ENCODE measurements at places on chromosomes 13 and 19. TPM values are rescaled to one million over a fixed set of nuclear protein-coding genes. Genes with fewer than 3 reads are reported as not detected.

The KLF5 gene
- 1.0 TPM for total RNA-seq

The CGB8 gene
- not detected for total RNA-seq

The PRKCG gene
- total RNA-seq, result 0.17 TPM

The LRRC63 gene
- total RNA-seq, result 0.64 TPM

The GGN gene
- not detected for total RNA-seq

DNA sequence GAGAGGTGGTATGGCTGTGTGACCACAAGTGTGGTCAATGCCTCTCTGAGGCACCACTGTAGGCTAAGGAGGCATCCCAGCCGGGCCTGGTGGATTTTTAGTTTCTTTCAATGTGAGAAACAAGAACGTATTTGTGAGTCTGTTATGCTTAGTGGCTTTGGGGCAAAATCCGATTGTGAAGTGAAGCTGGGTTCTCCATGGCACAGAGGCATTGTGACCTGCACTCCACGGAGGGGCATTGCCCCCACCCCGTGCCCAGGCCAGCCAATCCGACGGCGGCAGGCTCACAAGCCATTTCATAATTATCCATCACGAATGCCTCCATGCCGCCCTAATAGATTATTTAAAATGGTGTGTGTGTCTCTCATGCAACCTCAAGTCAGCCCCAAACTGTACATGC, 151.6 kb downstream of the ZNF536 start:
- DNase-seq, result no peak
- no peaks in the 10 kb centered on the region for H3K36me3 ChIP-seq
- H3K27ac ChIP-seq, result no peak overlapping the region

DNA sequence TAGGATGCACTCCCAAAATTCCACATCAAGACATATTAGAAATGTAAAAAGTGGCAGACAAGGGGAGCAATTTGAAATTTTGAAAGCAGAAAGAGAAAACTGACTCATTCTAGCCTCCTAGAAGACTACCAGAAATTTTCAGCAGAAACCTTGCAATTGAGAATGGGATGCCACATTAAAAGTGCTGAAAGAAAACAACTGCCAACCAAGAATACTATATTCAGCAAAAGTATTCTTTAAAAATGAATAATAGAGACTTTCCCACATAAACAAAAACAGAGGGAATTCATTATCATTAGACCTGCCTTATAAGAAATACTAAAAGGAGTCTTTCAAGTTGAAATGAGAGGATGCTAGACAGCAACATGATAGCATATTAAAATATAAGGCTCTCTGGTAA, 78.3 kb upstream of the HTR2A start:
- H3K27ac ChIP-seq, result no peak overlapping the region
- H3K4me3 ChIP-seq, result no peak overlapping the region
- no peaks in the 10 kb centered on the region for H3K36me3 ChIP-seq
- no peaks in the 10 kb centered on the region for H3K27me3 ChIP-seq

DNA sequence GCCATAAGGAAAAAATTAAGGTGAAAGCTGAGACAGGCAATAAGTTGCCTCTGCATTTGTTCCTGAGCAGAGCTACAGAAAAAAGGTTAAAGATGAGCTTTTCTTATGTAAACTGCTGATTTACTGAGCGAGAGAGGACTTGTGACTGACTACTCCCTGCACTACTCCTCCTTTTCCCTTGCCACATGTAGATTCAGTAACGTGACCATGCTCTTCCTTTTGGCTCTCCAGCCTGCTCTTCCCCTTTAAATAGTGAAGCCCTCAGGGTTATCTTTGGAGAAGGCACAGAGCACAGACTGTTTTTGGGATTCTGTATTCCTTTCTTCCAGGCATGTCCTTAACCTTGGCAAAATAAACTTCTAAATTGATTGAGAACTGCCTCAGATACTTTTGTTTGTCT, 630.2 kb downstream of the UQCRFS1 start:
- no peaks in the 10 kb centered on the region for H3K4me1 ChIP-seq
- H3K4me3 ChIP-seq, result no peak overlapping the region
- DNase-seq, result no peak
- H3K27ac ChIP-seq, result no peak overlapping the region
- H3K36me3 ChIP-seq, result no peaks in the 10 kb centered on the region
- H3K27me3 ChIP-seq, result no peaks in the 10 kb centered on the region

GRCh38 chr19:4711211-4711610, 12.4 kb downstream of the DPP9 start:
- H3K36me3 ChIP-seq, result peaks cover 69% of the 10 kb centered on the region
- peaks cover 24% of the 10 kb centered on the region for H3K4me1 ChIP-seq
- no peak overlapping the region for H3K27ac ChIP-seq
- no peak overlapping the region for H3K4me3 ChIP-seq

DNA sequence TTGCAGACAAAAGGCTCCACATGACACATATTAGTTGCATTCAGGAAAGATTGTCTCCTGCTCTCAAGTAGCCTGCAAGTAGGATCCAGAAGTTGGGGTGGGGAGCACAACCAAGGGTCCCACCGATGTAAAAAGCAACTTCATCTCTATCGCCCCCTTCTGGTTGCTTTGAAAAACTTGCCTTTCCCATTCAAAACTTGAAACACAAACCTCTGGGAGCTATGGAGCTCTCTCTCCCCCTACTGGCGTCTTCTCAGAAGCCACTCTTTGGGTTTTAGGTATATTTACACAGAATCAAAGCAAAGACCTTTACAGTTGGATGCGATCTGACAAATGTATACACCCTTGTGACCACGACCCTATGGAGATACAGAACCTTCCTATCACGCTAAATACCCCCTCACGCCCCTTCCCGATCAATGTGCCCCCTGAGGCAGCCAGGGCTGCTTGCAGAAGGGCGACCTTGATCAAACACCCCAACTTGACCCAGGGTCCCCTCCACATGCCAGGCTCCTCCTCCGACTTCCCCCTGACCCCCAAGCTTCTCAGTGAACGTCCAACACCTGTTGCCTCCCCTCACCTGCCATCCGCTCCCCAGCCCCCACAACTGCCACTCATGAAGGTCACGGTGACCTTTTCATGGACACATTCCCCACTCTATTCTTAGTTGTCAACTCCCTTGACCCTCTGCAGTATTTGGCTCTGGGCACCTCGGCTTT, 10.1 kb downstream of the NOSIP start:
- H3K4me1 ChIP-seq, result peaks cover 67% of the 10 kb centered on the region
- H3K27ac ChIP-seq, result peak overlapping the region; percentile 23
- no peaks in the 10 kb centered on the region for H3K27me3 ChIP-seq
- H3K4me3 ChIP-seq, result no peak overlapping the region
- H3K36me3 ChIP-seq, result no peaks in the 10 kb centered on the region
- no peak for DNase-seq

GRCh38 chr13:31221057-31221456, 21.3 kb downstream of the B3GLCT start:
- no peak overlapping the region for H3K27ac ChIP-seq
- no peak overlapping the region for H3K4me3 ChIP-seq
- no peaks in the 10 kb centered on the region for H3K4me1 ChIP-seq
- H3K36me3 ChIP-seq, result no peaks in the 10 kb centered on the region

DNA sequence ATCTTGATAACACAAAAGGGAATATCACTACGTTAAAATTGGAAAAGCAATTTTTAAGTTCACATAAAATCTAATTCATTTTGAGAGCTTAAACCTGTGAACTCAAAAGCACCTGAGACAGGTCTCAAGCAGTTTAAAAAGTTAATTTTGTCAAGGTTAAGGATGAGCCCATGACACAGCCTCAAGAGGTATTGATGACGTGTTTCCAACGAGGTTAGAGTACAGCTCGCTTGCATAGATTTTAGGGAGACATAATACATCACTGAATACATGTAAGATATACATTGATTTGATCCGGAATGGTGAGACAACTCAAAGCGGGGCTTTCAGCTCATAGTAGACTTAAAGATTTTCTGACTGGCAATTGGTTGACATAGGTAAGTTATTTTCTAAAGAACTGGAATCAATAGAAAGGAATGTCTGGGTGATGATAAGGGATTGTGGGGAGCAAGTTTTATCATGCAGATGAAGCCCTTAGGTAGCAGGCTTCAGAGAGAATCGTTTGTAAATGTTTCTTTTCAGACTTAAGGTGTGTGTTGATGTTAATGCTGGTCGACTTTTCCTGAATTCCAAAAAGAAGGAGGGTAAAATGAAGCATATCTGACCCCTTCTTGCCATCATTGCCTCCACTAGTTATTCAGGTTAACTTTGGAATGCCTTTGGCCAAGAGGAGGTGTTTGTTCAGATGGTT, 2890.6 kb downstream of the PCDH9 start:
- no peaks in the 10 kb centered on the region for H3K36me3 ChIP-seq
- H3K4me3 ChIP-seq, result no peak overlapping the region
- no peaks in the 10 kb centered on the region for H3K4me1 ChIP-seq

All from spleen (tissue), 13 donors.